ENCODE measurements at places on chromosomes 16 and 17. TPM values are rescaled to one million over a fixed set of nuclear protein-coding genes. Genes with fewer than 3 reads are reported as not detected.

NHLRC4 gene
- total RNA-seq = not detected

GUCY2D gene
- total RNA-seq = not detected

TBC1D3I gene
- not detected for total RNA-seq

PRCD gene
- 0.43 TPM for total RNA-seq

CDH13 gene
- 160 TPM for total RNA-seq

TMIGD1 gene
- total RNA-seq = not detected

- no peaks in the 10 kb centered on the region for H3K27me3 ChIP-seq
- no peak for DNase-seq
- peak overlapping the region; percentile 65 for H3K4me3 ChIP-seq
- peak overlapping the region; percentile 100 for H3K27ac ChIP-seq
- H3K36me3 ChIP-seq = no peaks in the 10 kb centered on the region
Observed at GRCh38 chr17:81518785-81519283, 6.2 kb upstream of the ACTG1 start.

GRCh38 chr17:77859035-77859810, 99.3 kb upstream of the TNRC6C start:
- H3K4me1 ChIP-seq = peaks cover 3% of the 10 kb centered on the region
- H3K4me3 ChIP-seq = no peak overlapping the region
- no peaks in the 10 kb centered on the region for H3K36me3 ChIP-seq
- H3K27ac ChIP-seq = no peak overlapping the region

DNA sequence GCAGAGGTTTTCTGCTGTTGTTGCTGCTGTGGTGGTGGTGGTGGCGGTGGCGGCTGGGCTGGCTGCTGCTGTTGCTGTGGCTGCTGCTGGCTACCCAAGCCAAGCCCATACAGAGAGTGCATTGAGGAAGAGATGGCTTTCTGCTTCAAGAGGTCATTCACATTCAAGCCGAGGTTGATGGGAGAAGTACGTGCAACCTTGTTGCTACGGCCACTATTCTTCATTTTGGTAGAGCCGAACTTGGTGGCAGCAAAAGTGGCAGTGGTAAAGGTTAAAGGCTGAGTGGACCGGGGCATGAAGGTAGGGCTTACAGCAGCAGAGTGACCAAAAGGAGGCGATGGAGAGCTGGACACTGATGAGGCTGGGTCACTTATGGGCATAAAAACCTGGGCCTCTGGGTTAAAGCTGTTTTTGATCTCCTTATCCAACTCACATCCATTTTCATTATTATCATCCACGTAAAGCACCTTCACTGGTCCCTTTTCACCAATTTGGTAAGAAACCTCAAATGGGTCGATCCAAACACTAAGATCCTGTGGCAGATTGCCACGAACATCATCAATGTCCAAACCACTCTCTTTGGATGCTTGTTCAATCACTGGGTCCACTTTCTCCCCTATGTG, 2.8 kb downstream of the TOB1 start:
- peaks cover 9% of the 10 kb centered on the region for H3K4me1 ChIP-seq
- H3K36me3 ChIP-seq = peaks cover 5% of the 10 kb centered on the region
- DNase-seq = no peak
- H3K27me3 ChIP-seq = no peaks in the 10 kb centered on the region
- peak overlapping the region; percentile 98 for H3K4me3 ChIP-seq

GRCh38 chr16:31532896-31533295, 5.2 kb downstream of the AHSP start:
- DNase-seq = no peak
- H3K36me3 ChIP-seq = no peaks in the 10 kb centered on the region
- H3K27ac ChIP-seq = no peak overlapping the region
- H3K27me3 ChIP-seq = peaks cover 4% of the 10 kb centered on the region
- H3K4me1 ChIP-seq = no peaks in the 10 kb centered on the region

DNA sequence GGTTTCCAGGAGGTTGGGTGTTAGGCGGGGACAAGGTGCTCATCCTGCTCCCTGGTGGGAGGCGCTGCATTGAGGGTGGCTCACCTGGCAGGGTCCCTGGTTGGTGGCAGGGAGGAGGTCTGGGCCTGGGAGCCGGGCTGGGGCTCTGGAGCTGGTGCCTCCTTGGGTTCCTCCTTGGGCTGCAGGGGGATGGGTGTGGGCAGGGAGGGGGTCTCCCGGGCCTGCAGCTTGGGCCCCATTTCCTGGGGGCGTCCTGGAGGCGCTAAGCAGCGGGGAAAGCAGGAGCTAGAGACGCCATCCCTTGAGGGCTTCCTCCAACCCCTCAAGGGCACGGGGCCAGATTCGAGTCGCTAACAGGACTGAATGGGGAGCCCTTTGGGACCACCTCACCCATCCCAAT, 11.1 kb downstream of the CNGB1 start:
- no peaks in the 10 kb centered on the region for H3K4me1 ChIP-seq
- H3K36me3 ChIP-seq = no peaks in the 10 kb centered on the region
- H3K27me3 ChIP-seq = no peaks in the 10 kb centered on the region
- H3K27ac ChIP-seq = no peak overlapping the region
- H3K4me3 ChIP-seq = no peak overlapping the region

GRCh38 chr16:49700251-49701064, 155.5 kb downstream of the ZNF423 start:
- no peaks in the 10 kb centered on the region for H3K36me3 ChIP-seq
- DNase-seq = peak; percentile 85
- no peaks in the 10 kb centered on the region for H3K27me3 ChIP-seq
- H3K4me3 ChIP-seq = peak overlapping the region; percentile 39

- H3K4me3 ChIP-seq = no peak overlapping the region
- H3K36me3 ChIP-seq = no peaks in the 10 kb centered on the region
- DNase-seq = no peak
- H3K4me1 ChIP-seq = no peaks in the 10 kb centered on the region
- H3K27me3 ChIP-seq = no peaks in the 10 kb centered on the region
Observed at GRCh38 chr16:53960050-53960812, 256.3 kb downstream of the FTO start.

GRCh38 chr17:19702217-19702641, 14.2 kb downstream of the SLC47A2 start:
- no peak overlapping the region for H3K27ac ChIP-seq
- no peaks in the 10 kb centered on the region for H3K36me3 ChIP-seq
- no peaks in the 10 kb centered on the region for H3K27me3 ChIP-seq
- H3K4me3 ChIP-seq = no peak overlapping the region
- DNase-seq = no peak

DNA sequence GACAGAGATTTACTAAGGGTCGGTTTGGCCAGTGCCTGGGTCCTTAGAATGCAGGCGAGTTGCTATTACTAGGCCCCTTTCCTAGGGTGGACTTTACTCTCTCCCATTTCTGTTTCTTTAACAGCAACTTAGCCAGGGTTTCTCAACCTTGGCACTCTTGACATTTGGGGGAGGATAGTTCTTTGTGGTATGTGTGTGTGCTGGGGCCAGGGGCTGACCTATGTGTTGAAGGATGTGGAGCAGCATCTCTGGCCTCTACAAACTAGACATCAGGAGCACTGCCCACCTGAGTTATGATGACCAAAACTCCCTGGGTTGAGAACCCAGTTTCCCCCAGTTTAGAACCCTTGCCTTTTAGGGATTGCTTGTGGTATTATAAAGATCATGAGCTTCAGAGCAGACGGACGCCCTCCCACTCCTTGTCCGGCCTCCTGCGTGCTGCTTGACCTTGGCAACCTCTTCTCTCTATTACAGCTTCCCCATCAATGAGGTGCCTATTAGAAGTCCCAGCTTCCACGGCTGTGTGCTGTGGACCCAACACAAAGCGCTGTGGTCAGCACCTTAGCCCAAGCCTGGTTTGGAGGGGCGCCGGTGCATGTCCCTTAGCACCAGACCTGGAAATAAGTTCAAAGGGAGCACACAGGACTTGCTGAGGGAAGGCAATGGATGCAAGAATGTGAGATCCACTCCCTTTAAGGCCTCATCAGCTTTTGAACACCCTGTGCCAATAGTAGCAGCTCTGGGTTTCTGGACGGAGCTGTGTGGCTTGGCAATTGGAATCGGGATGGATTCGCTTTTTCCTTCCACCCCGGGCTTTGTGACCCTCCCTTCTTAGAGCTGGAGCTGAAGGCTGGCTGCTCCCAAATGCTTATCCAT, 239.2 kb upstream of the MAF start:
- no peaks in the 10 kb centered on the region for H3K36me3 ChIP-seq
- H3K4me3 ChIP-seq = no peak overlapping the region
- H3K4me1 ChIP-seq = no peaks in the 10 kb centered on the region
- no peaks in the 10 kb centered on the region for H3K27me3 ChIP-seq
- DNase-seq = no peak

DNA sequence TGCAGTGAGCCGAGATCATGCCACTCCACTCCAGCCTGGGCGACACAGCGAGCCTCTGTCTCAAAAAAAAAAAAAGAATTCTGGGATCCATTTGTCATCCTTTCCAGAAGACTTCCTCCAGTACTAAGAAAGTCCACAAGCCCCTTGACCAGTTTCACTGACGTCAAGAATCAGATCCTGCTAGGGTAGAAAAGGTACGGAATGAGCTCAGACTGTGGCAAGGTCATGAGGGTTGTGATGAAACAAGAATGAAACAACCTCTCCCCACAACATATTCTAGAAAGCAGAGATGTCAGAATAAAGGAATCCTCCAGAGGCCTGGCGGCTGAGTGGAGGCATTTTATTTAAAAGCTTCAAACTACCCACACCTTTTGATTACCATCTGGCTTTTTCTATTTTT, 29.9 kb downstream of the TRAF4 start:
- no peaks in the 10 kb centered on the region for H3K27me3 ChIP-seq
- no peak overlapping the region for H3K27ac ChIP-seq
- no peak for DNase-seq

GRCh38 chr17:66399441-66399840, 97.0 kb downstream of the PRKCA start:
- DNase-seq = no peak
- H3K4me3 ChIP-seq = no peak overlapping the region
- H3K4me1 ChIP-seq = no peaks in the 10 kb centered on the region

DNA sequence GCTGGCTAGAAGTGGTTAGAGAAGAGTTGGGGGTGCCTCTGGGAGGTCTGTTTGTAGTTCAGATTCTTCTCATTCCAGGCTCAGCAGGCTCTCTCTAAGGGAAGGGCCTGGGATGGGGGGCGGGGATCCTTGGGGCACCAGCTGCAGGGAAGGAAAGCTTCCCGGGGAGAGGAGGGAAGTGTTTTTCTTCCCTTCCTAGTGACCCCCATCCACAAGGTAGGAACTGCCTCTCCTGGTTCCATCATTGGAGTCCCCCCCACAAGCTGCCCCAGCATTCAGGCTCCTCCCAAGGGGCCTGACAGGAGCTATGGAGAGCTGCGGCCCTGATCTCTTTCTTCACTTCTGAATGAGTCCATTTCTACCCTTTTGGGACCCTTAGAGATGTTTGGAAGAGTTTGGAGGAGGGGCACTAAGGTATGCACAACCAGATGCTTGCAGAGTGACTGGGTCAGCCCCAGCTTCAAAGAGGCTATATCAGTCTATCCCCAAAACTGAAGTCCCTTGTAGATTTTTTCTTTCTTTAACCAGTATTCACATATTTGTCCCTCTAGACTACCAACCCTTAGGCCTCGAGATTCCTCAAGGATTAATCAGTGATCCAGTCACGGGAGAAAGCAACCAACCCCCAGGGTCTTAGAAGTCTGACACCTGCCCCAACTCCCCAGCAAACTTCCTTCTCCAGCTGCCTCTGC, 13.9 kb upstream of the FZD2 start:
- no peaks in the 10 kb centered on the region for H3K27me3 ChIP-seq
- H3K27ac ChIP-seq = peak overlapping the region; percentile 22
- H3K36me3 ChIP-seq = no peaks in the 10 kb centered on the region
- H3K4me3 ChIP-seq = no peak overlapping the region
- DNase-seq = no peak

DNA sequence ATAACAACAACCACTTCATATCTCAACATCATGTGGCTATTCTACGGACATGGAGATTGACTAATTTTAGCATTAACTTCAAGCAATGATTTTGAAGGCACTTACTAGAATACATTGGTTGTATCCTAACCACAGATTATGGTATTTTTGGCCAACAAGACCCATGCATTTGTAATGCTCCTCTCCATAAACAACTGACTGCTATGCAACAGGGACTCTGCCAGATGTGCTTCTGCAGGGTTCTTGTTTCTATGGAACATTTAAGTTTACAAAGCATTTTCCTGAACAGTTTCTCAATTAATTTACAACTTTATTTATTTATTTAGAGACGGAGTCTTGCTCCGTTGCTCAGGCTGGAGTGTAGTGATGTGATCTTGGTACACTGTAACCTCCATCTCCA, 178.0 kb downstream of the PARN start:
- H3K36me3 ChIP-seq = peaks cover under 1% of the 10 kb centered on the region
- DNase-seq = no peak
- H3K4me1 ChIP-seq = no peaks in the 10 kb centered on the region

Measured in ascending aorta (tissue), 2 donors.